ENCODE measurements at places on chromosomes 3 and 15.
A peak's percentile ranks its signal among the peaks of the same experiment; 100 is the strongest.

- DNase-seq: no peak
These were observed 75.6 kb upstream of the MBNL1 start for GRCh38 chr3:152192936-152193672.

- DNase-seq: no peak
These were observed 17.4 kb downstream of the POLG start for GRCh38 chr15:89317186-89317720.

GRCh38 chr15:78927077-78927790 lies 17.6 kb downstream of the CTSH start:
- no peak for DNase-seq

GRCh38 chr15:68674975-68675374 lies 96.2 kb downstream of the CORO2B start:
- no peak for DNase-seq

GRCh38 chr3:185813691-185814215 lies 11.1 kb downstream of the IGF2BP2 start:
- DNase-seq: peak; percentile 42

DNA sequence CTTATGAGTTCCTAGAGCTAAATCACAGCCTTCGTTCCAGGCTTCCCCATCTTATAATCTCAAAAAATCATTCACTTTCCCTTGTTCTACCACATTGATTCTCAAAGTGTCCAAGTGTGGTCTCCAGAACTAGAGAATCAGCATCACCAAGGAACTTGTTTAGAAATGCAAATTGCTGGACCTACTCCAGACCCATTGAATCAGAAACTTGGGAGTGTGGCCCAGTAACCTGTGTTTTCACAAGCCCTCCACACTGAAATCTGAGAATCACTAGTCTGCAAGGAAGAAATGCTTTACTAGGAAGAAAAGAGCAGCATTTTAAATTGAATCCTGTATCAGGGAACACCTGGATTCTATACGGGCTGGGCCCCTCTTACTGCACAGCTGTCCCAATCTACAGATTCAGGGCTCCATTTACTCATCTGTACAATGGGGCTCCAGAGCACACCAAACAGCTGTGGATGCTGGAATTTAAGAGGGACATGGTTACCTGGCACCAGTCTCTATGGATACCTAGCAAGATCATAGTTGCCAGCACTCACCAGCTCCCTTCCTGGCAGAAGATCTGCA lies 3.9 kb downstream of the MEGF11 start:
- no peak for DNase-seq

All from urothelium cell line (cell line).